Right renal pelvis (tissue), 4 donors: ENCODE measurements at places on chromosomes 2 and 18. TPM values are rescaled to one million over a fixed set of nuclear protein-coding genes. Genes with fewer than 3 reads are reported as not detected.

Gene TTR
- polyA plus RNA-seq: 0.28 TPM

Gene DOK6
- polyA plus RNA-seq: 17.5 TPM

DNA sequence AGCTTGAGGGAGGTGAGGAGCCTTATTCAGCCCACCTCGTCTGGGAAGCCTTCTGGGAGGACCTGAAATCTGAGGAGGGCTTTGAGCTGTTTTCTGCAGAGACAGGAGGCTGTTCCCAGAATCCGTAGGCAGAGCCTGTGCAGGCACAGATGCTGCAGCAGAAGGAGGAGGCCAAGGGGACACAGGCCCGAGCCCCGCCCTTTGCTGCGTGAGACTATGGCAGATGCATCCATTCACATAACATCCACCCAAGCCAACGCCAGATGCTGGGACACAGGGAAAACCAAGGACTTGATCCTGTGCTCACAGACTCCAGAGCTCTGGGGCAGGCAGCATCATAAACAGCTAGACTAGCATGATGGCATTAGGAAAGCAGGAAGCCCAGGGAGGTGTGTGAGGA is 98.2 kb downstream of the KCNF1 start:
- DNase-seq: no peak

GRCh38 chr2:170711196-170711773 is 3.9 kb upstream of the SP5 start:
- no peak for DNase-seq

- no peak for DNase-seq
Measured at GRCh38 chr2:231050018-231050901, 6.4 kb upstream of the PSMD1 start.

DNA sequence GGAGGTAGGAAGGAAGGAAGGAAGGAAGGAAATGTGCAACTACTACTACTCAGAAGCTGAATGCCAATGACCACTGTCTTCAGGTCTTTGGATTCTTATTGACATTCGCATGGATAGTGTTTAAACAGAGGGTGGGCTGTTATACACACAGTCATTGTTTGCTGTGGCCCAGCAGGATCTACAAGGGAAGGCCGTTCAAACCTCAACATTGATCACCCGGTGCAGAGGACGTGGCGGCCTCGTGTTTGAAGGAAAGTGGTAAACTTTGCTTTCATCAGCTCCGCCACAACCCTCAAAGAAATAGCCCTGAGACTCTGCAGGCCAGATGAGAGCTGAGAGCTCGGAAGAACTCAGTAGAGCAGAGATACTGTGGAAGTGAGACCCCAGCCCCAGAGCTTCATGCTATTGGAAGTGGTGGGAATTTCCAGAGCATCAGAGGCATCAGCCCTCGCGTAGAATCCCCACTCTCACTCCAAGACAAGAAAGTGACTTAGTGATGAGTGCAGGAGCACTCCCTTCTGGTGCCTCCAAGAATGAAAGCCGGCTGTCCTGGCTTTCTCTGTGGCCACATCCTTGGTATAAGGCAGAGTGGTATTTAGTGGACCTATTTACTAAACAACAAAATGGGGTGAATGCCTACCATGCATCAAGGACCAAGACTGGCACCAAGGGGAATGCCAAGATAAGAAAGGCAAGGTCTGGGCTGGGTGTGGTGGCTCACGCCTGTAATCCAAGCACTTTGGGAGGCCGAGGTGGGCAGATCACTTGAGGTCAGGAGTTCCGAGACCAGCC is 10.1 kb upstream of the ROCK2 start:
- no peak for DNase-seq

- no peak for DNase-seq
Measured at GRCh38 chr2:163641986-163642385, 93.8 kb downstream of the FIGN start.

GRCh38 chr18:37741032-37741623 is 175.5 kb upstream of the CELF4 start:
- DNase-seq: no peak

Gene SPATA3
- polyA plus RNA-seq: not detected

- DNase-seq: no peak
Measured at GRCh38 chr2:40062381-40062780, 283.3 kb upstream of the THUMPD2 start.

Gene GALNT14
- 36.7 TPM for polyA plus RNA-seq
